Epithelial cell of proximal tubule (primary cell): ENCODE measurements at places on chromosomes 7 and 10. TPM values are rescaled to one million over a fixed set of nuclear protein-coding genes. Genes with fewer than 3 reads are reported as not detected.

AASS gene
- 8.1 and 11.9 TPM in 2 replicates for total RNA-seq

DNA sequence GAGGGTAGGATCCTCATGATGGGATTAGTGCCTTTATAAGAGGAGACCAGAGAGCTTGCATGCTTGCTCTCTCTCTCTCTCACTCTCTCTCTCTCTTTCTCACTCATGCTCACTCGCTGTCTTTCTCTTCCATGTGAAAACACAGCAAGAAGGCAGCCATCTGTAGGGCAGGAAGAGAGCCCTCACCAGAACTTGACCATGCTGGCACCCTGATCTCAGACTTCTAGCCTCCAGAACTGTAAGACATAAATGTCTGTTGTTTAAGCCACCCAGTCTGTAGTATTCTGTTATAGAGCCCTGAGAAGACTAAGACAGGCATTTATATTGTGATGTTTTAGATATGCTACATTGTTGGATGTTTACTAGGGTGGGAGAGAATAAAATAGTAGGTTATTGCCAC, 43.4 kb upstream of the MTPN start:
- no peak for DNase-seq

SNCG gene
- 3.1 and 30.0 TPM in 2 replicates for total RNA-seq

DNA sequence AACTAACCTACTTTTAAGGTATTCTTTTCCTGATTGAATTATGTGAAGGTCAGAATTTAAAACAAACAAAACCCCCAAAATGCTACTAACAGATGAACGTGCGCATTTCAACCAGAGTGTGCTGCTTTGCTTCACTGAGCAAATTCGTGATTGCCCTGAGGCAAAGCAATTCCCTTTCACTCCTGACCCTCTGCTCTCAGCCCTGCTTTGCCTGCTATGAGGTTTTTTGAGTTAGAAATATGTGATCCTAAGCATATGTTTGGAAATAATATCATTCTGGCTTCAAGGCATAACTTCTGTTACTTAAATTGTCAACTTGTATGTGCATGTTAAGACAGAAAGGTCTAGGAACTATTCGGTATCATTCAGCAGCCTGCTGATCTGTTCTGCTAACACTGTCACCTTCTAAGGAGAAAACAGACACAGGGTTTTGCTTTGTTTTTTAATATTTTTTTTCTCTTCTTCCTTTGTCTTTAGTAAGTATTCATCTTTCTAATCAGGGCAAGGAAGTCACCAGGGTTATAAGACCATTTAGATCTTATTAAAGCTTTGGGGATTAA, 124.2 kb downstream of the GNAT3 start:
- DNase-seq: no peak

ORC5 gene
- total RNA-seq: 17.0 and 59.5 TPM in 2 replicates

- DNase-seq: no peak
Observed at GRCh38 chr10:127353544-127353943, 157.2 kb upstream of the INSYN2A start.
